Activated CD8-positive, alpha-beta memory T cell treated with anti-CD3 and anti-CD28 coated beads, Interleukin-2, amount 50 U/mL, for 48 hours (primary cell): ENCODE measurements at places on chromosomes 16 and 17.

DNA sequence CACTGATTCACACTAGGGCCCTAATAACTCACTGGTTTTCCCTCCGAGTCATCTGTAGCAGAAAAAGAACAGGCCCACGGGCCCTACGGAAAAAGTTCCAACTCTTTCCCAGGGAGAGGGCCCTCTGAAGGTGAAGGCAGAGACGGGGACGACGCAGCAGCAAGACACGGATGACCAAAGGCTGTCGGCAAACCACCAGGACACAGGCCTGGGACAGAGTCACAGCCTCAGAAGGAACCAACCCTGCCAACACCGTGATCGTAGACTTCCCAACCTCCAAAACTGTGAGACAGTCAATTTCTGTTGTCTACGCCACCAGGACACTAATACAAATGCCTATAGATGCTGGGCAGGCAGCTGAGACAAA, 5.2 kb upstream of the SPHK1 start:
- no peak for DNase-seq

GRCh38 chr17:72102366-72102765, 18.5 kb upstream of the SOX9 start:
- no peak for DNase-seq

DNA sequence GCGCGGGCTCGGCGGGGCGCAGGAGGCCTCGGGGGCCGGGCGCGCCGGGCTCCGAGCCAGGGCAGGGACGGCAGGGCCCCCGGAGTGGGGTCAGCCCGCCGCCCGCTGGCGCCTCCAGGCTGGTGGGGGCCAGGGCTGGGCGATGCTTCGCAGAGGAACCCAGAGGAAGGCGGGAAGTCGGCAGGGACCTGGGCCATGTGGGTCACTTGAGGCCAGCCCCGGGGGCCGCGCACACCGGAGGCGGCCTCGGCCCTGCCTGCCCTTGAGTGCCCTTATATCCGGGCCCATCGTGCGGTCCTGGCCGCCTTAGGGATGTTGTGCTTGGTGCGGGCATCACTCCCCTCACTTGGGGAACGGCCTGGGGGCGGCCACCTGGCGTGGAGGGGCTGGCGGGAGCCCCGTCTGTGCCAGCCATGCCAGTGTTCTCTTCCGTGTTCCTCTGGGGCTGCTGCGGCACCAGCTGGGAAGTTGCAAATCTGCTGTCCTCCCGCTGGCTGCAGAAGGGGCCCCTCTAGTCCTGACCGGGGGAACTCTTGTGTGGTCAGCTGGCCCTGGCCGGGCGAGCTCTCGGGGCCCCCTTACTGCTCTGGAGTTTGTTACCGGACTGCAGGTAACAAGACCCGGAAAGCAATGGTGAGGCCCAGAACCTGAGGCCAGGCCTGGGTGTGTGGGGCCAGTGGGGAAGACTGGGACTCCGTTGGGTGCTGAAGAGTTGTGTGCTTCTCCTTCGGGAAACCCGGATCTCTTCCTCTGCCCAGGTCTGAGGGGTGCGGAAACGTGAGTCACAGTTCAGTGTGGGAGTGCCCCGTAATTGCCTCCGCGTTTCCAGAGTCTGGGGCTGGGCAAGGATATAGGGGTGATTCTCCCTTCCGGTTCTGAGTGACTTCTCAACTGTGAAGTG, 849 bp downstream of the CAPN15 start:
- peak; percentile 73 for DNase-seq

- no peak for DNase-seq
Measured at GRCh38 chr16:85422632-85423550, 190.2 kb upstream of the GSE1 start.

GRCh38 chr17:80621335-80621996, 76.8 kb downstream of the RPTOR start:
- no peak for DNase-seq

DNA sequence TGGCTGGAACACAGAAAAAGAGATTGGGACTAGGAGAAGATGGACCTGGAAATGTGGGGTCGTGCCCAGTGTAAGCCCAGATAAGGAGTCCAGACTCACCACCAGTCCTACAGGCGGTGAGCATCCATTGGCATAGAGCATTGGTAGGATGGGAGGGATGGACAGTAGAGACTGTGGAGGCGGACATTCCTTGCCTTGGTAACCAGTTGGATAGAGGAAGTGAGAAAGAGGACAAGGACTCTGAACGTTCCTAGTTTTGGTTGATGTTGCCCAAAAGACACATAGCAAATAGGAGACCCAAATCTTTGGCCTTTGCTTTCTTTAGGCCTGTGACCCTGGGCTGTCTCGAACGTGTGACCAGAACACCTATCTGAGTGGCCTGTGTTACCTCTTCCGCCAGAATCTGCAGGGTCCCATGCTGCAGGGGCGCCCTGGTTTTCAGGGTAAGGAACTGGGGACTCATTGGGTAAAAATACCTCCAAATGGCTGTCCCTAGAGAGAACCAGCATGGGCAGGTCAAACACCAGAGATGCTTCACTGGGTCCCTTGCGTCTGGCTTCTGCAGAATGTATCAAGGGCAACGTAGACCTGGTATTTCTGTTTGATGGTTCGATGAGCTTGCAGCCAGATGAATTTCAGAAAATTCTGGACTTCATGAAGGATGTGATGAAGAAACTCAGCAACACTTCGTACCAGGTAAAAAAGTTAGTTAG, 6.4 kb downstream of the ITGAL start:
- no peak for DNase-seq

- DNase-seq: no peak
Measured at GRCh38 chr16:49552313-49552928, 178.8 kb downstream of the C16orf78 start.

GRCh38 chr17:261635-262034, 80.2 kb upstream of the DOC2B start:
- no peak for DNase-seq

DNA sequence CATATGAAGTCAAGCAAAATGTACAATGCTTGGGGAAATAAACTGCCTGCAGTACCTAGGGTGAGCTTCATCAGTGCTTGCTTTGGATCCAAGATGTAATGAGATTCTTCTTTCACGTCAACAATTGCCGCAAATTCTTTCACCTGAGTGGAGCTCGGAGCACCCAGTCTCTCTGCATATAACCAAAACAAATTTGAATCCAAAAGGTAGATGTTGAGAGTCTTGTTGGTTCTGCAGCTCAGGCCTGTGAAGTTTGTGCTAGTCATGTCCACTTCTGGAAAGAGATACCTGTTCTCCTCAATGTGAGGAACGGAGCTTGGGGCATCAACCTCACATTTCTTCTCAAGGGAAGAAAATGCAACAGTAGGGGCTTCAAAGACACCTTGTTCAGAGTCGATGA, 23.0 kb downstream of the SNN start:
- no peak for DNase-seq

DNA sequence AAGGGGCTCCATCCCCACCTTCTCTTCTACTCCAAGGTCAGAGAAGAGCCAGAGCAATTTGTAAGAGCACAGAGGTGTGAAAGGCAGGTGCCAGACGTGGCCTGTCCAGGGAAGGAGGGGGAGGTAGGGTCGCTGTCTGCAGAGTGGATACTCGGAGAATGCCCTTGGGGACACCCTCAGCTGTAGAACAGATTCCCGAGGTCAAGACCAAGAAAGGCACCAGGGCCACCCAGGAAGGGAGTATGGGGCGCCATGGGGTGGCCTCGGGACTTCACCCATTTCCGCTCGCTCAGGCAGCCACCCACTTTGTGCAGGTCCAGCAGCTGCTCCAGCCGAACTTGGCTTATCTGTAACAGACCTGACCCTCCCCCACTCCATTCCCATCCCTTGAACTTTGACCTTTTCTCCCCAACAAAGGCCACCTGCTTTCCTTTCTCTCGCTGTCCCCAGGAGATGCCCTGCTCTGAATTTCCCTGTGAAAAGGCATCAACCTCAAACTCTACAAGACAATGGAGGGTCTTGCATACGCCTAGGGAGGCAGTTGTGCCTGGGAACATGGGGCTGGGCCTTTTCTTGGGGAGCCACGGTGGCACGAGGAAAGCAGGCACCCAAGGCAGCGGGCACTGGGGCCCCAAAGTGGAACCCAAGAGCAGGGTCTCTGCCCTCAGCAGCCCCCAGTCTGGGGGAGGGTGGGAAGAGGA, 11.3 kb upstream of the AXIN2 start:
- DNase-seq: no peak

- no peak for DNase-seq
Measured at GRCh38 chr17:15883617-15884111, 61.3 kb upstream of the ADORA2B start.

DNA sequence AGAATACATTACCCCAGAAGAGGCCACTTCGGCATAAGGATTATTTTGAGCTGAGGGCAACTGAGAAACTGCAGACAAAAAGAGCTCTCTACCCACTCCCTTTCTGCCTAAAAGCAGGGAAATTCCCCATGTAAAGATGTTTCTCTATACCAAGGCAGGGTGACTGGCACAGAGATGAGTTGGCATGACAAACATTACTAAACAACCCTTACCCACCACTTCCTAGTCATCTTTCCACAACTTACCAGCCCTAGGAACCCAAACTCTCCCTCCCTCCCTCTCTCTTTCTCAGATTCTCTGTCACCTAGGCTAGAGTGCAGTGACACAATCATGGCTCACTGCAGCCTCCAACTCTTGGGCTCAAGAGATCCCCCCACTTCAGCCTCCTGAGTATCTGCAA, 68.6 kb downstream of the EMP2 start:
- no peak for DNase-seq

DNA sequence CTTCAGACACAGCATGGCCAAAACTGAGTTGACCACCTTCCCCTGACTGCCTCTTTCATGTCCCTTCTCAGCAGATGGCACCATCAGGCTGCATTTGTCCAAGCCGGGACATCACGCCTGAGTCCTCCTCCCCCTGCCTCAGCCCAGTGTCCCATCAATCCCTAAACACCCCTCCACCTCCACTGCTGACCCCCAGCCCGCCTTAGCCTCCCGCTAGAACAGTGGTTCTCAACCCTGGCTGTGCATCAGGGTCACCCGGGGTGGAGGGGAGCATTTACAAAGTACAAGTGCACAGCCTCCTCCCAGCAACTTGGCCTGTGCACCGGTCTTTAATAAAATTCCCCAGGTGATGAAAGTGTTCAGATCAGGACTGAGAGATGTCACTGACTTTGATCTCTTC, 4.0 kb downstream of the C16orf82 start:
- no peak for DNase-seq

GRCh38 chr17:29880031-29880430, 50.0 kb downstream of the SSH2 start:
- DNase-seq: no peak

- no peak for DNase-seq
Measured at GRCh38 chr16:28866454-28866804, 2.8 kb downstream of the SH2B1 start.

GRCh38 chr16:48347980-48348379, 37.2 kb downstream of the SIAH1 start:
- no peak for DNase-seq

DNA sequence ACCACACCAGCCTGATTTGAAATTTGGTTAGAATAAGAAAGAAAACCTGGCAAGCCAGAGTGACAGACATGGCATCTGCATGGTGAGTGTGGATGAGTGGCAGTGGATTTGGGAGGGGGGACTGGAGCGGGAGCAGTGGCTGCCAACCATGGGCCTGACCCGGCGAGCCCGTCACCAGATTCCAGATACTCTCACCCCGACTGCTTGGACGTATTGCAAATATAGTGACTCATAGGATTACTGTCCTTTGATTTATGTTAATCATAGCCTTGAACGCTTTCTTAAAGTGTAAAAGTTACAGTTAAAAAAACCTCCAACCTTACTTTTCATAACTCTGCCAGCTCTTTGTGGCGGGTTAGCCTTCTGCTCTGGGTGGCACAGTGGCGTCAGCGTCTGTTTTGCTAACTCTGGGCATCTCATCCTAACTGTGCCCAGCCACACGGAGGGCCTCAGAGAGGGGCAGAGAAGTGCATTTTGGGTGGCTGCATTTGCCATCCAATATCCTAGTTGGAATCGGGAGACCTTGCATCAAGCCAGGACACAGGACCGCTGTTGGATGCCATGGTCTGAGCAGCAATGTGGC, 26.8 kb upstream of the FOXK2 start:
- DNase-seq: no peak

DNA sequence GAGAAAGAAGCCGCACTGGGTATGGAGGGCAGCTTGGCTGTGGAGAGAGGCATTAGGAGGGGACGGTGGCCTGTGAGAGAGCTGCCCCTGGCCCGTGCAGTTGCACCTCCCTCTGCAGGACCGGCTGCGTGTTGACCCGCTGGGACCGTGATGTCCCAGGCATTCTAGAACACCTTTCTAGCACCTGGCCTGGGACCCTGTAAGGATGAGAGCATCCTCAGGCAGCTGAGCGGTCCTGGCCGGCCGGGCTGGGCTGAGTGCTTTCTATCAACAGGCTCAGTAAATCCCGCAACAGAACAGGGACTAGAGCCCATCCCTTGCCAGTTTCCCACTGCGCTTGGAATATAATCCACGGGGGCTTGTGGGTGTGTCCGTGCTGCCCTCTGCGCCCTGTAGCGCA, 14.7 kb downstream of the TBC1D24 start:
- DNase-seq: no peak

- no peak for DNase-seq
Measured at GRCh38 chr17:81939881-81940385, 2.8 kb upstream of the PYCR1 start.

- DNase-seq: no peak
Measured at GRCh38 chr17:55601874-55602364, 90.7 kb upstream of the SMIM36 start.

DNA sequence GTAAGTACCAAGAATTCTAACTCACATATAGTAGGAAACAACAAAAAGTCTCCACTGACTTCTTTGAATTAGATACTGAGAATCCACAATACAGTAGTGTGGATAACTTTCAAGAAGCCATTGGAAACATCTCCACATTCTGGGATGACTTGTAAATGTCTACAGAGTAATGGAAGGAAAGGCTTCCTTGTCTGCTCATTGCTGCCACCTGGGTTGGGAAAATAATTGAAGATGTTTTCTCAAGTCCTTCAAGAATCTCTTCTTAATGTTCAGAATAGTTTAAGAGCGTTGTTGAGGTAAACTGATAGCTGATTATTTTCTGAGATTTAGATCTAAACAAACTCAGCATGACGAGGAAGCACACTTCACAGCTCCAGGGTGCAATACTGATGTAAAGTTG, 14.0 kb downstream of the CPSF4L start:
- DNase-seq: no peak

DNA sequence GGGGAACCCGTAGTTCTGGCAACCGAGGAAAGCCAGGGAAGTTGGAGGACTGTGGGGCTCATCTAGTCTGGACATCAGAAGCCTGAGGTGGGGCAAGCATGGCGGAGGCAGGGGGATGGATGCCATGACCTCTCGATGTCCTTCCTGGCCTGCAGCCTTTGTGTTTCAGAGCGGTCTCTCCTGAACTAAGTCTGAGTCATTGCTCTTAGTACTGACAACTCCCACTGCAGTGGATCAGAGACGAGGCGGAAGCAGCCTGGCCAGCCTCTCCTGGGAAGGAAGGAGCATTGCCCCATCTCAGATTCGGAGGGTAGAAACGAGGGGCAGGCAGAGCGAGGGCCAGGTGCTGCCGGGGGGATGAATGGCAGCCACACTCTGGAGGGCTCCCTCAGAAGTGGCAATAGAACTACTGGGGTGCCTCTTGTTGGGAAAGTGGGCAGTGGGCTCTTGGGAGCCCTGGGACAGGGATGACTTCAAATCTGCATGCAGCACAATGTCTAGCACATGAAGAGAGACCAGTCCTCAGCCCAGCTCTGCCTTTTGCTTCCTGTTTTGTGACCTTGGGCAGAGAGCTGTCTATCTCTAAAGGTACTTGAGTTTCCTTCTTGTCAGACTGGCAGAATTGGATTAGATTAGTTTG, 3.6 kb upstream of the STAC2 start:
- no peak for DNase-seq

- DNase-seq: no peak
Measured at GRCh38 chr17:66474258-66474657, 171.8 kb downstream of the PRKCA start.

GRCh38 chr16:51816929-51817328, 665.9 kb upstream of the SALL1 start:
- no peak for DNase-seq
